CD4-positive, alpha-beta T cell treated with Interleukin-17A for 4 hours (primary cell): ENCODE measurements at places on chromosomes 3 and 15.
A peak's percentile ranks its signal among the peaks of the same experiment; 100 is the strongest.

DNA sequence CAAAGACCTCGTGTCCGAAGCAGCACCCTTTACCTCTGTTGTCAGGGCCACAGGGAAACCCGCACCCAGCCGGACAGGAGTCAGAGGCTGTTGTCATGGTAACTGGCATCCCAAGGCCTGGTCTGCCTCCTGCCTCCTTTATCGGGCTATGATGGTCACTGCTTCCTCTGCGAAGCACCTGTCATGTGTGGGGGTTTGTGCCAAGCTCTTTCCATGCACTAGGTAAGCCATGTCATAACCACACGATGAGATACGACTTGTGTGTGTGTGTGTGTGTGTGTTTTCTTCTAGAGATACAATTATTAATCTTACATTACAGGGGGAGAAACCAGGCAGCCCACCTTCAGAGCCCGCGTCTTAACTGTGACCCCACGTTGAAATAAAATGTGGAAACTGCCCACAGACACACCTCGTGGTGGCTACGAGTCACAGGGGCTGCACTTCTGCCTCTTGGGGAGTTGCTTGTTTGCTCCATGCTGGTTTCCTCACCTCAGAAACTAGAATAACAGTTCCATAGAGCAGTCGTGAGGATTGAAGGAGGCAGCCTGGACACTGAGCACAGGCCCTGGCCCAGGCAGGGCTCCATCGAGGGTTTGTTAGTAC lies 18.0 kb downstream of the ZDHHC19 start:
- DNase-seq, result no peak

DNA sequence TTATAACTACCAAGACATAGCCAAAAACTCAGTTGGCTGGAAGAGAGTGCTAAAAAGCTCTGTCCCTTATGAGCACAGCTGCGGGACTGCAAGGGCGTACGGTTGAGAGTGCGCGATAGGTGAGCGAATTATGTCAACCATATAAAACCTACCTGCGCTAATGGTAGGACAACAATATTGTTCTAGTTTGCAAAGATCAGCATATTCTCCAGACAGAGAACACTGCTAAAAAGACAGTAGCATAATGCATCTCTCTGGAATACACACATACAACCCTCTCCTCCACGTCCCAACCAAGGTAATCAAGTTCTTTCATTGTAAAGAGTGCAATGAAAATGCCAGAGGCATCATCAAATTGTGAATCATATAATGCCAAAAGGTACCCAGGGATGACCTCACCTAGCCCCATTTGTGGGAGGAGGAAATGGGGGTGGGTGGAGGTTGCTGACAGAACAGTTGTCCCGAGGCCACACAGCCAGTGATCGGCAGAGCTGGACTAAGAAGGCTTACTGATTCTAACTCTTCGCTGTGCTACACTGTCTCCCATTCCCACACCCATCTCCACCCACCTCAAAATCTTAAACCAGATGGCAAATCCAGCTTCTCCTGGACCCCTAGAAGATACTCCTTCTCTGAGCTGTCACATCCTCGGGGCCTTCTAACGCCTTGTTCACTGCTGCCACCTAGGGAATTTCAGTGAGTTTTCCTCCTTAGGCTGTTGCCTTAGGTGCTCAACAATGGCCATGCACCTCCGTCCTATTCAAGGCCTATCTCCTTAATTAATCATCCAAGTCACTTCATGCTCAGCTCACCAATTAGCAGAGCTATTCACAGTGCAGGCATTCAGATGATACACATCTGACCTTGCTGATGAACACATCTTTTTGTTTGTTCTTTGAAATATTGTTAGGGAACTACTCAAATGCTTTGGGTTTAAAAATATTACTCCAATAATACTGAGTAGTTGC lies 60.7 kb downstream of the RPL22L1 start:
- DNase-seq, result no peak

DNA sequence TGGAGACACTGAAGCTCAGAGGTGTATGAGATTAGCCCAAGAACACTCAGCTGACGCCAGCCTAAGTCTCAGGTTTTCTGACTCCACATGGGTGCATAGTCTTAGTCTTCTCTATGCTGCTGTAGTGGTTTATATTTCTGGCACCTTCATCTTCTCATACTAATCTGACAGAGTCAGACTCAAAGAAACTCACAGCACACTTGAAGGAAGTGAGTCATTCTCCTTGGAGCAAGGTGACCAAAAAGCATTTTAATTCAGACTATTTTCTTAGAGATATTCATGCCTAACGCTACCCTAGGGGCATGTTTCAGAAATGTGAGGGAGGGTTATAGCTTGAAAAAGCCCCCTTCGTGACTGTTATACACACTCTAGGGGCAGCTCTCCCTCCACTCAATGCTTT lies 775.3 kb upstream of the ARPP21 start:
- DNase-seq, result no peak

- DNase-seq, result no peak
Observed at GRCh38 chr3:170149016-170149415, 32.5 kb downstream of the PHC3 start.

GRCh38 chr15:48144889-48145288 lies 24.1 kb downstream of the SLC24A5 start:
- no peak for DNase-seq

DNA sequence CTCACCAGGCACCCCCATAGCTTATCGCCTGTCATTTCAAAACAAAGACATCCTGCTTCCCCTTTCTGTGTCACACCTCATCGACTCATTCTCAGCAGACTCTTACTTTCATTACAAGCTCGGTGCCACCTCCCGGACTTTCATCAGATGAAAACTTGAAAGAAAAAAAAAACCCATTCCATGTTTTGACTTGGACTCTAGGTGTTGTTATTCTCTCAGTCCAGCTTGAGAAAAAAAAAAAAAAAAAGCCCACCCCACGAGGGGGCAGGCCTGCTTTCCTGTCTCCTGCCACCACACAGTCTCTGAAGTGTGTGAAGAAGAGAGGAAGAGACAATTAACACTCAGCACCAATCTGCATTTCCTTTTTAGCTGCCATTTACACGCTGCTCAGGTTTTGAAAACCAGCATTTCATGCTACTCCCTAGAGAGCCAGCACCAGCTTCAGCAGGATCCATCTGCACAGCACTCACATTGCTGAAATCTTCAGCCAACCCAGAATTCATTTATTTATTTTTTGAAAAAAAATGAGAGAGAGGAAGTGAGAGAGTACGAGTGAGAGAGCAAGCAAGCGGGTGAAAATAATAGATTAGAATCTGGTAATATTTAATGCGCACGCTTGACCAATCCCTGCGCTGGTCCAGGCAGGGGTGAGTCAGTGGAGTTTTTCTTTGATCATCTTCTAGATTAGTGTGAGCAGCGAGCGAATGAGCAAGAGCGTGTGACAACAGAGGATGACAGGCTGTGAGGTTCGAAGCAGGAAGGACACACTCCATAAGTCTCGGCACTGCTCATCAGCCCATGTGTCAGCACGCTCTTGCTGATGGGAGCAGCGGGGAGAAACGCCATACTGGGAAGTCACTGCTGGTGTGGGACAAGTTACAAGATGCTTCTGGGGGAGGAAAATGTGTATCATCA lies 23.5 kb downstream of the ZNF80 start:
- DNase-seq, result peak; percentile 82
